Activated T-cell treated with anti-CD3 and anti-CD28 coated beads, Interleukin-2, amount 50 U/mL, for 24 hours (primary cell): ENCODE measurements at places on chromosomes 12 and 14.
A peak's percentile ranks its signal among the peaks of the same experiment; 100 is the strongest.

- peak; percentile 73 for DNase-seq
Measured at GRCh38 chr12:121494093-121494787, 86.6 kb downstream of the KDM2B start.

GRCh38 chr12:14782756-14783155 is 20.5 kb downstream of the WBP11 start:
- no peak for DNase-seq

DNA sequence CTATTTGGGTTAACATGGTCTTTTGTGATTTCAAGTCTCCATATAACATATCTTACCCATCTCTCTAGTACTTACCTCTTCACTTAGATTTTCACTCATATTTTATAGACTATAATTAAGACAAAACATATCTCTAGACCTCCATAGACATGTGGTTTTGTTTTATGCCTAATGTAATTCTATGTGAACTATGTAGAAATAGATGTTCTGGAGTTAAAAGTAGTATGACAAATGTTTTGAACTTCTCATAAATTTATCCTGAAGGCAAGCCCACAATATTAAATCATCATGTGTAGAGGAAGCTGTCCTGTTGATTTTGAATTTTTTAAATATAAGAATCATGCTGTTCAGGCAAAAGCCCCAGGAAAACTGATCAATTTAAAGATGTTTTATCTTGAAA is 169.2 kb downstream of the SYT1 start:
- DNase-seq, result no peak

DNA sequence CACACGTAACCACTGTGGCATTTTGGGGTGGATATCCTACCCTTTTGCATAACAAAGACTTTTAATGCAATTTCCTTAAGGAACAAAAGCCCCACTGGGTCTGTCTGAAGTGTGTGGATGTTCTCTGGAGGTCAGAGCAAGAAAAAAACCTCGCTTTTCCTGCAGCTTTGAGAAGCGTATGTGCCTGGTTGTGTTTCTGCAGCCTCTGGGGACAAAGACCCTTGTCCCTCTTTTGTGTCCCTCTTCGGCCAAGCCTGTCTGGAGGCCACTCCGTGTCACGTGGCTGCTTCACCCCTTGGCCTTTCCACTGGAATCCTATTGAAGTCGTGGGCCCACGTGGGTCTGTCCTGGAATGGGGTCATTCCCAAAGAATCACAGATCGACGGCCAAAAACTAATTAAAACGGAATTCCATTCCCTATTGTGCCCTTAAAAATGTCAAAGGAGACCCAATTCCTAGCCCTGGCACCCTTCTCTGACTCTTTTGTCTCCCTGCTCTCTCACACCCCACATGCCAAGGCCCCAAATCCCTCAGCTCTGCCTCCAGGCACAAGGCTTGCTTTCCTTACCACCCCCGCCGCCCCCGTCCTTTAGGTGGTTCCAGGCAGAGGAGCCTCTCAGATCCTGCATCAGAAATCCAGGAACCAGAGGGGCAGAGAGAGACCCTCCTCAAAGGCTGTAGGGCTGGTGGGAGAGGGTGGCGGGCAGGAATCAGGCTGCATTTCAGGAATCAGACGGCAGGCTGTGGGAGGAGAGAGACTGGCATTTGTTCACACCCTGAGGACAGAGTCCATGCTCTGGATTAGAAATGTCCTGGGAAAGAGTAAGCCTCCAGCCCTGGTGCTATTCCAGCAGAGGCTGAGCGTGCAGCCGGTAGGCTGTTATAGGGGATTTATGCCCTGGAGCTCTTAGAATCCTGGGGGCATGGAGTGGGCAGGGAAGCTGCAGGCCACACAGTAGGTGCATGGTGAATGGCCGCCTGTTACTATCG is 12.6 kb upstream of the CYP46A1 start:
- no peak for DNase-seq

DNA sequence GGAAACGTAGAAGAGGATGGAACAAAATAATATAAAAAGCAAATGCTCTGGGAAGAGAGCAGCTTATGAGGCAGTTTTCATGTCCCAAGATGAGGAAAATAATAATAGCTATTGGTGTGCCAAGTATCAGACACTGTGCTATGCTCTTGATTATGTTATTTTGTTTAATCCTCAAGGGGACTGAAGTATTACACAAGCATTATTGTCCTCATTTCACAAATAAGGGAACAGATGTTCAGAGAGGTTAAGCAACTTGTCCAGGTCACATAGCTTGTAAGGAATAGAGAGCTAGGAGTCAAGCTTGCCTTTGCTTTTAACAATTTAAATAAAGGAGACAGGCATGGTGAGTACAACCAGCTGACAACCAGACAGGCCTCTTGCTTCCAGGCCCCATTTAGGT is 26.9 kb upstream of the LTBP2 start:
- DNase-seq, result no peak

DNA sequence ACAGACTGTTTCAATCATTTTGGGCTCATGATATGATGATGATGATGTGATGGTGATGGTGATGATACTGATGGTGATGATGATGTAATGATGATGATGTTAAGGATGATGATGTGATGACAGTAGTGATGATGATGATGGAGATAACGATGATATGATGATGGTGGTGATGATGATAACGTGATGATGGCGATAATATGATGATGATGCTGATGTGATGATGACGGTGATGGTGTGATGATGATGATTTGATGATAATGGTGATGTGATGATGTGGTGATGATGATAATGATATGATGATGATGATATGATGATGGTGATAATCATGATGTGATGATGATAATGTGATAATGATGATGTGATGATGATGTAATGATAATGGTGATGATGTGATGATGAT is 612.6 kb downstream of the AACS start:
- DNase-seq, result no peak

DNA sequence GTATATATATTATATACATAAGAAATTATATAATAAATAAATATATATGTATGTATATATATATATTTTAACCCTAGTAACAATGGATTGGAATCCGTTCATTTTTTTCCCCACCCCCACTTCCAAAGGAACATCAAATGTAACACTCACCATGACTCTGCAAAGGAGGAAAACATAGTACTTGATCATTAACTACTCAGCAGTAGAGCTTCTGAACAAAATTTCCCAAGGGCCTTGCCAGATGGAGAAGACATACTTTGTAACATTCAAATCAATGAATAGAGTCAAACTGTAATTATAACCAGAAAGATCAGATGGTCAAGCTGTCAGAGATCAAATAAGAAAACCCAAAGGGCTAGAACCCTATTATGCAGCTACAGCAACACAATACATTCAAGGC is 126.0 kb upstream of the CNTN1 start:
- no peak for DNase-seq

DNA sequence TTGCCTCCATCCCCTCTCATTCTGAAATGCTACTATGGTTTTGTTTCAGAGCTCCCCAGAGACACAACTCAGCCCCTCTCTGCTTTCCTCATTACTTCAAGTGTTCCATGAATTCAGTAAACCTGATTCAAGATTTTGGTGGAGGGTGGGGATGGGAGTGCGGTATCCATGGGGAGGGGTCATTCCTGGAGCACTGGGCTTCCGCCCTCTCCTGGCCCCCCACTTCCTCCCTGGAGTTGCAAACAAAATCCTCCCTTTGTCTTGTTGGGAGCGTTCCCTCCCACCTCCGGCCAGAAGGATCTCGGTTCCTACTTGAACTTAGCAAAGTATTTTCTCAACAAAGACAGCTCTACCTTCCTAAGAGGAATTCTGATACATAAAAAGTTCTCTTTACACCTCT is 71.8 kb upstream of the LTA4H start:
- no peak for DNase-seq

- DNase-seq, result no peak
Measured at GRCh38 chr14:65866886-65867285, 454.4 kb downstream of the FUT8 start.

DNA sequence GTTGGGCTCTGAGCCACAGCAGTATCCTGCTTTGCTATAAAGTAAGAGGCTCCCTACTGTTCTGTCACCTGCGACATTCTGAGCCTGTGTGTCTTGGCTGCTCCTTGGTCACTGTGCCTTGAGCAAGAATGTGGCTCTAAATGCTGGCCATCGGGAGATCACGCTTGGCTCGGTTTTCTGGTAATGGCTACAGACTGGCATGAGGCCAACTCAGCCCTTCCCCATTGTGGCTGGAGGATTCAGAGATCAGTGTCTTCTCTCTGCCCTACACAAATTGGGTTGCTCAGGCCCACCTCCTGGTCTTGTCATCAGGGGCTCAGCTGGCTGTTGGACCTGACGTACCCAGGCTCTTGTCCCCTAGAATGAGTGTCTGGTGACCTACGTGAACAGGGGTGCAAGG is 94.5 kb downstream of the PLXNC1 start:
- DNase-seq, result no peak

DNA sequence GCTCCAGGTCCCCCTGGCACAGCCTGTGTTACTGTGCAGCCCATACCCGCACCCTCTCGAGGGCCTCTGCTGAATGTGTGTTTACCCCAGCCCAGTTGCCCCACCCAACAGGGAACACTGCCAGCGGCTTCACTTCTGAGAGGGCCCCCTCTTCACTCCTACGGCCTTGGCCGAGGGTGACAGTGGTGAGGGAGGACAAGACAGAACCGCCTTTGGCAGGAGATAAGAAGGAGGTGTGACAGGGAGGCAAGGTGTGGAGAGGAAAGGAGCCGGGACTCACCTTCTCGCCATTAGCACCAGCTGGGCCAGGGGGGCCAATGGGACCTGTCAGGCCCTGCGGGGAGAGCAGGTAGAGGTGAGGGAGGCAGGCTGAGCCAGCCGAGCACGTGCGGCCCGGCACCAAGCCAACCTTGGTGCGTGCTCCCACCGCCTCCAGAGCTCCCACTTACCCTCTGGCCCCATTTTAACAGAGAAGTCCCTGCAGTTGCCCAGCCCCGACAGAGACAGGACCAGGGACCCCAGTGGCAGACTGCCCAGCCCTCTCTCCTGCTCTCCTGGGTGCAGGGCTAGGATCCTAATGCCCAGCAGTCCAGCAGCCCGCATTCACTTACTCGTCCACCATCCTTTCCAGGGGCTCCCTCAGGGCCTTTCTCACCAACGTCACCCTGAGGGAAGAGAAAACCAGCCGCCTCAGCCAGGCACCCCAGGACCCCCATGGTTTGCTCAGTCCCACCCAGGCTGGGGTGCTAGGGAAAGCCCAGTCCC is 18.3 kb downstream of the TMEM106C start:
- no peak for DNase-seq

GRCh38 chr12:78571953-78572352 is 292.6 kb upstream of the SYT1 start:
- DNase-seq, result no peak

GRCh38 chr12:54126029-54126695 is 62.6 kb downstream of the SMUG1 start:
- DNase-seq, result peak; percentile 35
